T-helper 22 cell (primary cell): ENCODE measurements at places on chromosomes 3 and 15.

DNA sequence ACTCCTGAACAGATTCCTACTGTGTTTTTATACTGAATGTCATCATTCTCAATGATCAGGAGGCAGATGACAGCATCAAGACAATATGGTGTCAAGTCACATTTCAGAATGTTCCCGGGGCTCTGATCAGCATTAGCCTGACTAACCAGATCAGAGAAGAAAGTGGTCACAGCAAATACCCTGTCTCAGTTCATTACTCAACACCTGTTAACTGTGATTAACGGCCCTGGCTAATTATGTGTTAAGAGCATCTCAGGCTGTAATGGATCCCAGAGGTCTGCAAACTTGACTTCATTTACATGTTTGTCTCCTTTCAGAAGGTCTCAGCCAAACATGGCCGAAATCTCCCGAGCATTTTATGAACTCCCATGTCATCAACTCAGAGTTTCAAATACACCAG is 833.7 kb downstream of the FHIT start:
- no peak for DNase-seq

DNA sequence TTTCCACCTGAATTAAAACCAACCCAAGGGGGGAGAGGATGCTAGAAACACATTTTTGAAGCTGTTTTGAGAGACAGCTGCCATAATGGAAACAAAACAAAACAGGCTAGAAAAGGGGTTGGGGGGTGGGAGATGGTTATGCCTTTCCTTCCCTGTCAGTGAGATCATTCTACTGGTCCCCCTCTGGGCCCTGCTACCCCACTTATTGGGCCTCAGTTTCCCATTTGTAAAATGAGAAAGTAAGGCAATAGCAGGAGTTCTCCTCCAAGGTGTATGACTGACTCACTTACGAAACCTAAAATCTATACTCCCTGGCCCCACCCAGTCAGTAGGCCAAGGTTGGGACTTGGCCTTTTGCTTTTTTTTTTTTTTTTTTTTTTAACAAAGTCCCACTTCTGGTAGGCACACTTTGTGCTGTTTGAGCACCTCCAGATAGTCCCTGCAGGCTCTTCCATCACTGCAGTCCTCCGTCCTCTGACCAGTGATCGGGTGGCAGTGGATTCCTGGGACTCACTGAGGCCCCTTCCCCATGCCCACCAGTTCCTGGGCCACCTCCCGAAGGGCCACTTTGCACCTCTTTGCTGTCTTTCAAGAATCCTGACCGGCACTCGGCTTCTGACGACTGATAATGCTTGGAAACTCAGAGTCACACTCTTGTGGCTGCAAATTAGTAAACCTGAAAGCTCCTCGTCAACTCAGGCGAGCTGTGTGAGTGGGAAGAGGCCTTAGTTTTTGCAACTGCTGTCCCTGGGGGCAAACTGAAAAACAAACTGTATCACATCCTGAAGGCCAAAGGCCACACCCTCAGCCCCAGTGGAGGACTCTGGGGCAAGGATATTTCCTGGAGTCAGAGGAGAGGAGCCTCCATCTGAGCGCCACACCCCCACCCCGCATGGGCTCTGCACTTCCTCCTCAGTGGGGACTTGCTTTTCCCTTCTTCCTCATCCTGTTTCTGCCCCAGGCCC is 6.7 kb upstream of the PSTPIP1 start:
- DNase-seq: no peak

- no peak for DNase-seq
Measured at GRCh38 chr3:32371461-32372212, 20.0 kb upstream of the CMTM7 start.

DNA sequence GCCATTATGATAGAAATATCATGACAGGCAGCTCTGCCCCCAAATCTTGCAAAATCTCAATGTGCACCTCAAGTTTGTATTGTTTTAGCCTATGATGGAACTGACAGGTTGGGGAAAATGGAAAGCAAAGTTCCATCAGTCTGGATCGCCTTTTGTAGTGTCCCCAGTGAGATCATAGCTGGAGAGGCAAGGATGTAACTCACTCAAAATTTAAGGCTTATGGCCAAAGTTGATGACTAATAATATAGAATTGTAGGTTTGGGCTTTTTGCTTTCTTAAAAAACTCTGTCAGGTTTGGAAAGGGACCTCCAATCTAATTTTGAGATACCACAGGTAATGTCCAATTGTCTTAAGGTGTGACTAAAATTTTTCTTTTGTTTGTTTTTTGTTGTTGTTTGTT is 1.4 kb upstream of the ACP3 start:
- DNase-seq: no peak
